ENCODE measurements at places on chromosomes 4 and X. TPM values are rescaled to one million over a fixed set of nuclear protein-coding genes. Genes with fewer than 3 reads are reported as not detected.

GRCh38 chr4:128337863-128338262 is 50.2 kb upstream of the PGRMC2 start:
- no peak for DNase-seq

- no peak for DNase-seq
Measured at GRCh38 chr4:41132055-41132683, 82.2 kb downstream of the APBB2 start.

- DNase-seq, result no peak
Measured at GRCh38 chrX:10518073-10518472, 102.3 kb downstream of the MID1 start.

The SATL1 gene
- not detected for total RNA-seq

DNA sequence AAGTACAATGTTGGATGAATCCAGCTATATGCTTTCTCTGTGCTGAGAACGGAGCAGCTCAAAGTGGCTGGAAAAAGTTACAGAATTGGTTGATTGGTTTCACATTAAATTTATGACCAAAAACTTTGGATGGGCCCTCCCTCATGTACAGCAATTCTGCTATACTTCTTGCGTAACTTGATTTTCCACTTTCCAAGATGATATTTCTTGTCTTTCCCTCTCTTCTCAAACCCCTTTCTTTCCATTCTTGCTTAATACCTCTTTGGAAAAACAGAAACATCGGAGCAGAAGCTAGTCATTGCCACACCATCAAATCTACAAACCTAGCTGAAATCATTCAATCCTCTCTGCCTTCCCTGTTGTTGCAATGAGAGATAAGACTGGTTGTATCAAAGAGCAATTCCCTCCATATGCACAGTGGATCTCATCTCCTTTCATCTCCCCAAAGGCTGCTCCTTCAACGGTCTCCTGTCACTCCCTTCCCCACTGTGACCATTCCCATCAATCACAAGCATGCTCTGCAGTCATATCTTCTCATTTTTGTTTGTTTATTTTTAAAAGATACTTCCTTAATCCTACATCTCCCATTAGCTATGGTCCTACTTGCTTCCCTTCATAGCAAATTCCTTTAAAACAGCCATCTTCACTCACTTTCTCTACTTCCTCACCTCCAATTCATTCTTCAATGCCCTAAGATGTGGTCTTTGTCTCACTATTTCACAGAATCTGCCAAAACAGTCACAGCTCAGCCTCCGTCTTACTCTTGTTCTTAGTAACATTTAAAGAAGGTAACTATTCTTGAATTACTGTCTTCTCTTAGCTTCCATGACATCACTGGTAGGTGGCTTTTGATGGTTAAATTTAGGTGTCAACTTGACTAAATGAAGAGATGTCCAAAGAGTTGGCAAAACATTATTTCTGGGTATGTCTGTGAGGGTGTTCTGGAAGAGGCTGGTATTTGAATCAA is 145.5 kb downstream of the FAM13A start:
- DNase-seq, result no peak

The SYP gene
- total RNA-seq, result 2.5 TPM

DNA sequence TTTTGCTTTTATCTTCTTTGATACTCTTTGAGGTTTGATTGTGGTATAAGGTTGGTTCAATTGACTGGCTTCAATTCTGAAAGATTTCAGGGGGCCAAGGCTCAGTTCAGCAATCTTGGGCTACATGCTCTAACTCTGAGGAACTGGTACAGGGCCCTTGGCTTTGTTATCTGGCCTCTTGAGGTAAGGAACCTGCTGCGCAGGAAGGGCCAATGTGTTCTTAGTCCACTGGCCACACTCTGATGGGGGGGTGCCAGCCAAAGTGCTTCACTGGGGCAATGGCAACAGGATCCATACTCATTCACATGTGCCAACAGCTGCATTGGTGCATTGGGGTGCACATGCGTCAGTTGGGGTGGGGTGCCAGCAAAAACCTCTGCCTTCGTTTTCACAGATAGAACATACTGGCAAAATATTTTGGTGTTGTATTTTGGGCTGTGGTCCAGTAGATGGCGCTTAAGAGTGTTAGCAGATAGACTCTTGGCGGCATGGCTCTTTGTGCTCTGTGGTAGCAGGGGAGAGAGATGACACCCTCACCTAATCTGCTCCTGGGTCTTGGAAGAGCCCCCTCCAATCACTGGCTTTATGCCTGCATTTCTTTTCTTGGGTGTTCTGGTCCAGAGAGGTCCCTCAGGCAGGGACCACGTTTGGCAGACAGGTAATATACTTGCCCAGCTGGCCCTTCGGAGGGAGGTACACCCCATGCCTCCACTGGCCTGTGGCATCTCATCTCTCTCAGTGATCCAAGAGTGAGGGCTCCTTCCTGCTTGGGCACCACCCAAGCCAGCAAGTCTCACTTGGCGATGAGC is 42.9 kb downstream of the NDST3 start:
- DNase-seq, result peak; percentile 31

DNA sequence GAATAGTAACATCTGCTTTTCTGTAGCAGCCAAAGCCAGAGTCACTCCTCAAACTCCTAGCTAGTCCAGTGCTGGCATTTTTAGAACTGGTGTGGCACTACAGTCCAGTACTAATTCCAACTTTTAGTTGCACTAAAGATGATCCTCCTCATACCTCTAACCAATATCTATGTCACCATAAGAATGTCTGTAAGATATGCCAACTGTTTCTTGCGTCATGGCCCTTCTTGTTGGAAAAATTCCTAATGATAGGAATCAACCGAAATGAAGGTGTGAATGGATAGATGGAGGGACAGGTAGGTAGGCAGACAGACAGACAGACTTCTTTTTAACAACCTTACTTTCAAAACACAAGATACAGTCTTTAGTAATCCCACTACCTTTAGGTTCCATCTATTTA is 74.6 kb upstream of the PRSS48 start:
- no peak for DNase-seq

GRCh38 chr4:9771034-9771433 is 10.4 kb upstream of the DRD5 start:
- DNase-seq, result no peak

DNA sequence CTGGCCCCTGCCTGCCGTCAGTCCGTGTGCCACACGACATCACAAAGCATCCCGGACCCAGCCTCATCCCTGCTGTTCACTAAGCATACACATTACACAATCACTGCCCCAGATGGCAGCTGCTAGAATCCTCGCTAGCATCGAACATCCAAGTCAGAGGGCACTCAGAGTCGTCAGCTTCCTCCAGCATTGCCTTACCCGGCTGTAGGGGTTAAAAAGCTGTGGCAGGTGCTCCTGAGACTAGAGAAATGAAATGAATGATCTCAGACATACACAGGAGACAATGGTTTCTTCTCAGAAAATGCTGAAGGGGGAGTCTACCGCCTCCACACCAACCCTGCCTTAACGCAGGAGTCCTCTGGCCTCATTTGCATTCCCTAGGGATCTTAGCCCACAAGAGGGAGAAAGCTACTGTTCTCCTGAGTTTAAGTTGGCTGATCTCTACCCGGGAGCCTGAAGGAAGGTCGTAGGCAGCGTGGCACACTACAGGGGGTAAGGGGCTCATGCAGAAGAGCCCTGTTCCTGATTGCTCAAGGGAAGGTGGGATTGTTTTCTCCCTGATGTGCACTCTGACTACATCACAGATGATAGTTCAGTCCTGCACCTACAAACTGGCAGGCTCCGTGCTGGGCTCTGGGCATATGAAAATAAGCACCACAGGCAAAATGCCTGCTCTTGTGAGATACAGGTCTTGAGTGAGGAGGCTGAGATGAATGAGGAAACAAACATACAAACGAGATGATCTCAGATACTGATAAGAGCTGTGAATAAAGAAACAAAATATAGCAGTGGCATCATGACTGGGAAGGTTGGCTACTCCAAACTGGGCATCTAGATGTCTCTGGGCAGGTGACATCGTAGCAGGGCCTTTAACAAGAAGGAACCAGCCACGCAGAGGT is 2.6 kb upstream of the KIAA0232 start:
- no peak for DNase-seq

All from activated CD4-positive, alpha-beta T cell treated with anti-CD3 and anti-CD28 coated beads, Interleukin-2, amount 10 ng/mL, durations not matched to agents 7 days and 5 days (primary cell).